Chondrocyte (in vitro differentiated cells): ENCODE measurements at places on chromosomes 11 and 22. TPM values are rescaled to one million over a fixed set of nuclear protein-coding genes. Genes with fewer than 3 reads are reported as not detected.

The HOATZ gene
- not detected in 3 replicates for total RNA-seq

- DNase-seq: no peak
These were observed 95.5 kb downstream of the LUZP2 start for GRCh38 chr11:24592360-24592759.

GRCh38 chr11:11243590-11244469, 109.2 kb downstream of the CSNK2A3 start:
- no peak for DNase-seq

The DTX4 gene
- 3.1 to 4.4 TPM (median 3.4 TPM) in 3 replicates for total RNA-seq

- DNase-seq: no peak
These were observed 33.0 kb downstream of the CCDC34 start for GRCh38 chr11:27329867-27330632.

GRCh38 chr11:25423436-25424199, 908.3 kb upstream of the ANO3 start:
- DNase-seq: no peak

DNA sequence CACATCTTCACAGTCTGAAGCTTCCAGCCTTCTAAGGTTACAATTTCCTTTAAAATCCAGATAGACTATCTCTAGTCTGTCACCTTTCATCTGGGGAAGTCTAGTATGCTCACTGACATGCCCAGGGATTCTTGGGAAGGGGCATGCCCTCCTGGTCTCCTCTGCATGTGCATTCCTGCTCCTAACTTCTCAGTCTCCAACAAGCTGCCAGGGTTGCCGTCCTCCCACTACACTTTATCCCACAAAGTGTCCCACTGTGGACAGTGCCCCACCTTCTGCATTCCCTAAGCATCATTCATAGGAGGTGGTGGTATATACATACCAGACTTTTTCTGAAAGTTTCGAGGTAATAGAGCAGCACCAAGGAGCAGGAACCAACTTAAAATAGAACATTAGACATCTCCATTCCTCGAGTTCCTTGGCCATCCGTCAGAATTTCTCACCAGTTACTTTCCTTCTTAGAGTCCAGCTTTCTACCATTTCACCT, 28.7 kb downstream of the EIF3F start:
- DNase-seq: no peak

GRCh38 chr11:11533057-11533456, 88.7 kb downstream of the GALNT18 start:
- no peak for DNase-seq

DNA sequence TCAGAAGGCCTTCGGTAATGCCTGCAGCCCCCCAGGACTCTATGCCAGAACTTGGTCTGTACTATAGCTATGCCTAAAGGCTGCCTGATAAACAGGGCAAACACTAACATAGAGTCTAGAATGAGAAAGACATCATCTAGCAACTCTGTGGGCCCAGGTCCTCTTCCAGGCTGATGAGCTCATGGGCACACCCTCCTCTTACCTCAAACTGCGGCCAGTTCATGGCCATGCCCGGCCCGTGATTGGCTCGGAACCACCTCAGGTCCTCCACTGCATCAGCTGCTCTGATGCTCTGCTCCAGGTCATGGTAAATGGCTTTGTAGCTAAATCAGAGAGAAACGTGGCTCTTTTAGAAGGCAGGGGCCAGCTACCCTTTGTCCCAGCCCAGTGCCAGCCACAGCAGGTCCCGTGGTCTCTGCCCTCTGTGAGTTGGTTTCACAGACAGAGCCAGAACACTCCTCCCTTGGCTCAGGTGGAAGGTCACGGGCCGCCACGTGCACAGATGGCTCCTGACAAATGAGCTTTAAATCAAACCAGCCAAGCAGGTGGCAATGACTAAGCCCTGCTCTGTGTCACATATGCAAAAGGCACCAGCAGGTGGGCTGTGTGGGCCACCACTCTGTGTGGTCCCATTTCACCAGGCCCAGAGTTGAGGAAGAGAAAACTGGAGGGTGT, 25.0 kb upstream of the ARFGAP3 start:
- DNase-seq: no peak

DNA sequence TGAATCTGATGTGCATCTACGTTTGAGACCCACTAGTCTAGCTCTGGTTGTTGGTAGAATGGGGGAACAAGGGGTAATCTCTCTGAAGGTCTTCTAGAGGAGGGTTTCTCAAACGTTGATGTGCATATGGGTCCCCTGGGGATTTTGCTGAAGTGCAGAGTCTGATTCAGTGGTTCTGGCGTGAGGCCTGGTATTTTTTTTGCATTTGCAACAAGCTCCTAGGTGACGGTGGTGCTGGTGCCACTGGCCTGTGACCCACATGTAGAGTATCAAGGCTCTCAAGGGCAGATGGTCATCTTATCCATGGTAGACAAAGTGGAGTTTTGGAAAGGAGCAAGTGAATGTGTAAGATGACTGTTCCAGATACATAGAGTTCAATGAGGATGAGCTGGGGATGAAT, 97.1 kb downstream of the CEP164 start:
- peak; percentile 15 for DNase-seq

GRCh38 chr11:21987261-21987660, 205.6 kb upstream of the ANO5 start:
- no peak for DNase-seq

The OTOG gene
- 0.08 to 0.82 TPM in 2 of 3 replicates, not detected in the other for total RNA-seq

DNA sequence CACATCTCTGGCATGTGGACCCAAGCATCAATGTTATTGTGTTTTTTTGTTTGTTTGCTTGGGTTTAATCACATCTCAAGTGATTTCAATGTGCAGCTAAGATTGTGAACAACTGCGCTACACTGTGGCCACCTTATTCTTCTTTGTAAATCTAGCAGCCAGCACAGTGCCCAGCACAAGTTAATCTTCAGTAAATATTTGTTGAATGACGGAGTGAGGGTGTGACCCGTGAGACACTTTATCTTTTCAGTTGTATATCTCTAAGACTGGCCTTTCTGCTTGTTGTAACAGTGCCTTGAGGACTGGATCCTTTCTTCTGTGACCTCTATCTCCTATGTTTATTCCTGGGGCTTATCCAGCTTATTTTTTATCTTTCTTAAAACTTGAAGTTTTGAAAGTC, 21.4 kb upstream of the AMOTL1 start:
- DNase-seq: no peak

DNA sequence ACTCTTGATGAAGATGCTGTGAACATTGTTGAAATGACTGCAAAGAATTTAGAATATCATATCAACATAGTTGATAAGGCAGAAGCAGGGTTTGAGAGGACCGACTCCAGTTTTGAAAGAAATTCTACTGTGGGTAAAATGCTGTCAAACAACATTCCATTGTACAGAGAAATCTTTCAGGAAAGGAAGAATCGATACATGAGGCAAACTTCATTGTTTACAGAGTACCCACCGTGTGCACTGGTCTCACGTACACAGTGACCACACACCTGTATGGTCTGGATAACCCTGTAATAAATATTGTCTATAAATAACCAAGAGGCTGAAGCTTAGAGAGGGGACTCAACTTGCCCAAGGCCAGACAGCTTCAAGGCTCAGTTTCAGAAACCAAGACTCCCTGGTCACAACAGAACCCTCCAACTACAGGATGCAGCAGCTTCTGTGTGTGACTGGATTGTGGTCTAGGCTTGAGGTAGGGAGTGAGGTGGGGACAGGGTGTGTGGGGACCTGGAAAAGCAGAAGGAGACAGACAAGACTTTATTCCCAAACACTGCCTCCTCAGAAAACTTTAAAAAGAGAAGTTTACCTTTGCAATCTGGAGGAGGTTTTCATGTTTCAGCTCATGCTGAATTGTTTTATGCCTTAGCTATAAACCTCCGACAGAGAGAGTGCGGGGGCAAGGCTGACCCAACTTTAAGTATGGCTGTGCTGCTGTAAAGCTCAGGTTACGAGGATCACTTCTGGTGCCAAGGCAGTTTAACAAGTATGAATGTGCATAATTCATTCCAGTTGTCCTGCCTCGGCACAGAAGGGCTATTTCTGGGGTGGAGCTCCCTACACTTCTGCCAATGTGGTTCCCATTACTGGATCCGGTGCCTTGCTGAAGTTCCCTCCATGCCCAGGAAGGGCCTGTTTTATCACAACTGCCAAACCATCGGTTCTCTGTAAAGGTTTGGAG, 372.6 kb upstream of the NARS2 start:
- no peak for DNase-seq

DNA sequence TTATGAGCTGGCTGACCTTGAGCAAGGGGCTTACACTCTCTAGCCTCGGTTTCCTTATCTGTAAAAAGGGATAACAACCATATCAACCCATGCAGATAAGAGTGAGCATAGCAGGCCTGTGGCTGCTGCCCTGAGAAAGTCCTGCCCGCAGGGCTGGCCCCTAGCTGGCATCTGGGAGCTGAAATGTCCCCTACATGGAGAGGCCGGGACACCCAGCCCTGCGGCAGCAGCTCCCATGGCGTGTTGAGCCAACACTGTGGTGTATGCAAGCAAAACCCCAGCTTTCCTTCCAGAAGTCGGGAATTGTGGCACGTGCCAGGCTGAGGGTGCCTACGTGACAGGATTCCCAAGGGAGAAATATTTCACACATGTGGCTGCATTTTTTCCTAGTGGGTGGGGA, 358.9 kb downstream of the CTTN start:
- no peak for DNase-seq

DNA sequence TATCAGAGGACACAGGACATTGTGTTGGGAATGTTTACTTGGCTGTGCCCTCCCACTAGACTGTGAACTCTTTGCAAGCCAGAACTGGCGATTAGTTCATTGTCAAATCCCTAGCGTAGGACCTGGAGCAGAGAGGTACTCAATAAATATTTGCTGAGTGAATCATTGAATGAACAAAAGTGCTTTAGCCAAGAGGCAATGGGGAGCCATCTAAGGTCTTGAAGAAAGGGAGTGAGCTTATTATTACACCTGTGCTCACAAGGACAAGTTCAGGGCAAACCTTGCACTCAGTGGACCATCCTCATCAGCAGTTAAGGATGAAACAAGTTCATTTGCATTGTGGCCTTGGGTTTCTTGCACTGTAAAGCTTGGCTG, 1.1 kb upstream of the RASSF10 start:
- DNase-seq: no peak
